Activated T-helper 1 cell treated with anti-CD3 and anti-CD28 coated beads, Interleukin-2, amount 50 U/mL, for 16 hours (primary cell): ENCODE measurements at places on chromosomes 3 and 15.

GRCh38 chr3:126661532-126662364, 6.8 kb upstream of the TXNRD3 start:
- DNase-seq: no peak

GRCh38 chr3:43874731-43875130, 184.0 kb downstream of the ABHD5 start:
- DNase-seq: no peak

DNA sequence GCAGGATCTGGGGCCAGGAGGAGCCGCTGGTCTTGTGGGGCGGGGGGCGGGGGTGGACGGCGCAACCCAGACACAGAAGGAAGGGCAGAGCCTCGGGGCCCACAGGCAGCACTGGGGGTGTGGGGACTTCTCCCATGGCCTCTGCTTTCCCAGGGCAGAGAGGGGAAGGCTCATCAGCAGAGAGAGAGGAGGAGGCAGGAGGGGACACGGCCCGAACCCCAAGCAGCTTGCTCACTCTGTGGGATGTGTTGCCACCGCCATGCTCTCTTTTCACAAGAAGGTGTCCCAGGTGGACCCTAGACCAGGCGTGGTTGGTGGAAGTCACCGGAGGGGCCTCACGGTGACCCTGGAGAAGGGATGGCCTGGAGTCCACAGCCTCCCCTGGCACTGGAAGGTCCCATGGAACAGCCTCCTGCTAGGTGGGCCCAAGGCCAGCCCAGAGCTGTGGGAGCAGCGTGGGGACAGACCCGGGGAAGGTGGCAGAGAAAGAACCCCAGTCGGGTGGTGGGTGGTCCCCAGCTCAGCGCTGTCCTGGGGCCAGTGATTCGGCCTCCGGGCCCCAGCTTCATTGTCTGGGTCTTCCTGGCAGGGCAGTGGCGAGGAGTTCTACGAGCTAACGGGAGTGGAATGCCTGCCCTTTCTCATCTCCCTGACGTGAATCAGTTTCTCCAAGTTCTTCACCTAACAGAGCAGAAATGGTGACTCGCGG, 46.8 kb upstream of the PCSK6 start:
- no peak for DNase-seq

- no peak for DNase-seq
Observed at GRCh38 chr15:29465196-29465595, 195.6 kb upstream of the NSMCE3 start.

DNA sequence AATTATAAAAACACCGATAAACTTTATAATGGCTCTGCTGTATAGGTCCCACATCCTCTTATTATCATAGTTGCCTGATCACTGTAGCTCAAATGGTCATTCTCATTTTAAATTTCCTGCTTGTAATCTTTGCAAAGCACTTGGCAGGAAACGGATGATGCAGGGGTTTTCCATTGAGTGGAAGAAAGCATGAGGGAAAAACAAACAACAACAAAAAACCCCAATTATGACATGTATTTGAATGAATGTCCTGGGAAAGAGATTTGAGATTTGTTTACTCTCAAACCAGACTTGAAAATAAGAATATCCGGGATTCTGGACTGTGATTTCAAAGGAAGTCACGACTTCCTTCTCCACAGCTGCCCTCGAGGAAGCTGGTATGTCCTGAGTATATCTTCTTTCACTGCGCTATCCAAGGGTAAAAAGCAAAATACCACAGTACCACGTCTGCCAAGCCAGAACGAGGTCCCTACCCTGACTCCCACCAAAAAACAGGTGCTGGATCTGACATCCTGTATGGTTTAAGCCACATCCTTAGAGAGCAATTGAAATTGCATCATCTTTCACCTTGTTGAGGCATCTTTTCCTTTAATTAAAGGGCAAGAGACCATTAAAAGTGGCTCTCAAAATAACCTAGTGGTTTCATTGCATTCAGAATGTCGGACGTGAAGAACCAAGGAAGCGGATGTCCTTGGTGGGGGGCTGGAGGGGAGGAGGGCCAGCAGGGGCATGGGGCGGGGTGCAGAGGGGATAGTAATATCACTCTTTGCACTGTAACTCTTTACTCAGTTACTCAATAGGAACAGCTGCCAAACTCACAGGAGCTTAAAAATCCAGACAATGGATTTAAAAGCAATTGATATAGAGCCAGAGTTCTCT, 13.5 kb upstream of the TIPIN start:
- no peak for DNase-seq
